Stimulated activated CD8-positive, alpha-beta memory T cell treated with anti-CD3 and anti-CD28 coated beads, Interleukin-2, amount 100 ng/mL, for 1 hour (primary cell): ENCODE measurements at places on chromosomes 6 and 20.

- DNase-seq, result no peak
These were observed 912 bp downstream of the EYA4 start for GRCh38 chr6:133241901-133242636.

- no peak for DNase-seq
These were observed 244.6 kb downstream of the ESR1 start for GRCh38 chr6:152052061-152052460.

- peak; percentile 4 for DNase-seq
These were observed 175.6 kb upstream of the PDE7B start for GRCh38 chr6:135675862-135676261.

DNA sequence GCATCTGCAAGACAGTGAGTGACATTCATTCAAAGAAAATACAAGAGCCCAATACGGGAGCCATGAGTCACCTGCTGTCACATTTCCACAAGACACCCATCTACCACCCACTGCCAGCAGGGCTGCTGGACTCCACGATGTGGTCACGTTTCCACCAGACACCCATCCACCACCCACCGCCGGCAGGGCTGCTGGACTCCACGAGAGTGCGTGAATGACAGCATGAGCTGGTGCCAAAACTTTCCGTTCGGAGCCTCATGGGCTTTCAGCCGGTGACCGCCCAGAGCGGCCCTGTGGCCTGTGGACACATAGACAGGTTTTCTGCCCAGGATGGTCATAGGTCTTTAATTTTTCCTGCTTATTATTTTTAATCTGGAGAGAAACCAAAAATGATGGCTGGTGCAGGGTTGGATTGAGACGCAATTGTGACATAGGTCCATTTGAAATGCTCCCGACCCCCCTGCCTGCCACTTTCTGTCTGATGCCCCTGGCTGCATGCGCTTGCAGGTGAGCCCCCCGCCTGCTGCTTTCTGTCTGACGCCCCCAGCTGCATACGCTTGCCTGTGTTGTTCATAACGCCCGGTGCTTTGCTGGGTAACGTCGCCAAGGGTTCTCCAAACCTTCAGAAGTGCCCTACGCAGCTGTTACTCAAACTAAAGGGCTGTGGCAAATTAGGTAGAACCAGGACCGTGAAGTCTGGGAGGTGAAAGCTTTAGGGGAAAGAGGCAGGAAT, 59.1 kb upstream of the SMOC2 start:
- no peak for DNase-seq

- no peak for DNase-seq
These were observed 14.2 kb downstream of the NHSL1 start for GRCh38 chr6:138485005-138485545.

- DNase-seq, result no peak
These were observed 98.6 kb upstream of the RIN2 start for GRCh38 chr20:19659448-19659847.

DNA sequence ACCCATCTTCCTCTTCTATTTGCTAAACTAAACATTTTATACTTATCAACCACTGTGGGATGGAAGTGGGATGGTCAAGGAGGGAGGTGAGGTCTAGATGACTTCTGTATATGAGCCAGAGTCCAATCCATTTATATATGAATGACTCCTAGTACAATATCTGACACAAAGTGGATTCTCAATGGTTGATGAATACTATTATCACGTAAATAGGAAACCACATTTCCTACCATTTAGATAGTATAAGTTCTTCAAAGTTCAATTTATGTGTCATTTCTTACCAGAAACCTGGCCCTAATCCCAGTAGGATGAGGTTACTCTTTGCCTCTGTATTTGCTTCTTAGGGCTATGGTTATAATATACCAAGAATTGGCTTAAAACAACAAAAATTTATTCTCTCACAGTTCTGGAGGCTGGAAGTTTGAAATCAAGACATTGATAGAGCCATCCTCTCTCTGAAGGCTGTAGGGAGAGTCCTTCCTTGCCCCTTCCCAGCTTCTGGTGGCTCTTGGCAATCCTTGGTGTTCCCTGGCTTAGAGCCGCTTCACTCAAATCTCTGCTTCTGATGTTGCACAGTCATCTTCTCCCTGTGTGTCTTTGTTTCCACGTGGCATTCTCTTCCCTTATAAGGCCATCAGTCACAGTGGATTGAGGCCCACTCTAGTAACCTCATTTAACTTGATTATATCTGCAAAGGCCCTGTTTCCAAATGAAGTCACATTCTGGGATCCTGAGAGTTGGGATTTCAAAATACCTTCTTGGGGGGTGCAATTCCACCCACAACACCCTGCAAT, 41.0 kb upstream of the RAB23 start:
- no peak for DNase-seq

- no peak for DNase-seq
These were observed 175.4 kb upstream of the ZNF217 start for GRCh38 chr20:53769041-53769440.

DNA sequence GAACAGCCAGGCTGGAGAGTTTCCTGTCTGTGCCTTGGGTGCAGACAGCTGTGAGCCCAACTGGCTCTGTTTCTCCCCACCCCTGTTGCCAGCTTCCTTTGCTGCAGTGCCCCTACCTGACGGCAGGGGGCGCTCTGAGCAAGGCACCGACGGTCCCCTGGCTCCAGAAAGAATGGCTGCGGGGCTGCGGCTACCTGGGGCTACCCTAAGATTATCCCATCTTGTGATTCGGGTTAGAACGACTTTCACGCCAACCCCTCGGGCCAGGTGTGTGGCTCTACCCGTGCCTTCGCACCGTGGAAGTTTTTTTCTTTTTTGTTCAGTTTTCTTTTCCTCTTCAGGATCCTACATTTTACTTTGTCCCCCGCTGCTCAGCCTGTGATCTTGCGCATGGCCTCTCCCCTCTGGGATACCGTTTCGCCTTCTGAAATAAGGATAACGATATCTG, 33.4 kb upstream of the AAR2 start:
- peak; percentile 58 for DNase-seq

DNA sequence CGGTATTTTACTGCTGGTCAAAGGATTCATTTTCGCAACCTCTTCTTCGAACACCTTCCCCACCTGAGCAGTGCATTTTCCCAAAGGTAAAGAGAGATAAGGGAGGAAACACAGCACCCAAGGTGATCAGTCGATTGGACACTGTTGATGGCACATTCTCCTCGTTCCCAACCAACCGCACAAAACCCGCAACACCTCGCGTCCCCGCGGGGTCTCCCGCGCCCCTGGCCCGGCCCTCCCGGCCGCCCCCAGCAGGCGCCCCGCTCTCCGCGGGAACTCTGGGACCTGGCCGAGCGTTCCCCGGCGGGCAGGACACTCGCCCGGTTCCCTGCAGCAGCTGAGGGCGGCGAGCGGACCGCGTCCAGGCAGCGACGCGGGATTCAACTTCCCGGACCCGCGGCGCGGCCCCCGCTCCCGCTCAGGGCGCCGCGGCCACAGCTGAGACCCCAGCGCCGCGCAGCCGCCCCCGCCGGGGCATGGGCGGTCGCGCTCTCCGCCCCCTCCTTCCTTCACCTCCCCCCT, 506 bp downstream of the RGS17 start:
- DNase-seq, result no peak

GRCh38 chr20:4283016-4283415, 267.7 kb upstream of the RNF24 start:
- no peak for DNase-seq

DNA sequence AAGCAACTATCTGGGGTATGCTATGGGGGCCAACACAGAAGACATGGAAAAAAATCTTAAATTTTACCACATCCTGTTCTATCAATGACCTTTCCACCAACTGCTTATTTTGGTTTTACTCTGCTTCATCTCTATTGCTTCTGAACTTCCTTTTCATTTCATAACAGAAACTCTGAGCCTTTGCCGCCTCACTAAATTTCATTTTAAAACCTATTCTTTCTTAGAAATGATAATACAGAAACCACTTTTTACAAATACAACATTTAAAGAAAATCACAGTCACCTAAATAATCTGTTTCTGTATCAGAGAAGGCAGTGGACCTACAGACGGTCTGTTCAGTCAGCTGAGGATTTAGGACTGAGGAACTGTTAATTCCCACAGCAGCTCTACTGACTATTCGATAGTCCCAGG, 117.5 kb downstream of the KCNQ5 start:
- DNase-seq, result no peak

GRCh38 chr20:6680854-6681253, 86.6 kb upstream of the BMP2 start:
- DNase-seq, result no peak

DNA sequence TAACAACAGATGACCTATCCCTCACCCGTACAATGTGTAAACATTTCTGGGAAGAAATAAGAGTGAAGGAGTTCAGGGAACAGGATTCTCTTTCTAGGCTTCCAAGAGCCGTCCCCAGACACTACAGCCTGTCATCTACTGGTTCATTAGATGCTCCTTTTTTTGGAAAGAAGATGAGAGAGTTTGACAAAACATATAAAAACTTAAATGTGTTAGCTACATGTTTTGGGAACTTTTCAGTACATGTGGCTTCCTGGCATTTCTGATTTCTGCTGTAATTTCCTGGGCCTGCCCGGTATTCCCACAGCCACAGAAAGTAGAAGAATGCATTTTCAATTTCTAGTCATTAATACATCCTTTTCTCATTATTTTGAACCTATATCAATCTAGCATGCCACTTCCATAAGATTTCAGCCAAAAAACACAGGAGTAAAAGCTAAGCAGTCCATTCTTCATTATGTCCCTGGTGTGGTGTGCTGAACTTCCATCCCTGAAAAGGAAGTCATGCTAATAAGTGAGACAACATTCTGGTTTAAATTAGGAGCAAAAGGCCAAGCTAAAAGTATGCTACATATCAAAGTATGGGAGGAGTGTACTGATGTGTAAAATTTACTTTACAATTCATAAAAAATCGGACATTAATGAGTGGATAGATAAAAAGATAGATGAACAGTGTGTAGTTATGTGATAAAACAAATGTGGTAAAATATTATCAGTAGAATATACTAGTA, 198.2 kb downstream of the WDR27 start:
- DNase-seq, result no peak

- DNase-seq, result no peak
These were observed 126.0 kb upstream of the ADGRF1 start for GRCh38 chr6:47168180-47168579.

- DNase-seq, result no peak
These were observed 38.5 kb downstream of the PXDC1 start for GRCh38 chr6:3712827-3713665.

DNA sequence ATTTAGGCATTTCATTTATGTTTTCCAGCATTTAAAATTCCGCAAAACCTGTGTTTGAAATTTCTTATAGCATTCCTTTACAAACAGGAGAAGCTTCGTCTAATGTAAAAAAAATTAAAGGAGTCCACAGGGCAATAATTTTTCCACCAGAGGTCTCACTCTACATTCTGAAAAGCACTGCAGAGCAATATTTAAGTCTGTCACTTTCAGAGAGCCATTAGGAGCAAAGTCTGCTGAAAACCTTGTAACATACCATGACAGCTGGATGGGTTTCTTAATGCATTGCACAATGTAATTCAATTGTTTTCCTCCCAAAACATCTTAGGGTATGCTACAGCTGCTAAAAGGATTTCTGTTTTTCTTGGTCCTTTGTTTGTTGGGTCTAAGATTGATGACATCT, 18.0 kb downstream of the BAG2 start:
- DNase-seq, result no peak

DNA sequence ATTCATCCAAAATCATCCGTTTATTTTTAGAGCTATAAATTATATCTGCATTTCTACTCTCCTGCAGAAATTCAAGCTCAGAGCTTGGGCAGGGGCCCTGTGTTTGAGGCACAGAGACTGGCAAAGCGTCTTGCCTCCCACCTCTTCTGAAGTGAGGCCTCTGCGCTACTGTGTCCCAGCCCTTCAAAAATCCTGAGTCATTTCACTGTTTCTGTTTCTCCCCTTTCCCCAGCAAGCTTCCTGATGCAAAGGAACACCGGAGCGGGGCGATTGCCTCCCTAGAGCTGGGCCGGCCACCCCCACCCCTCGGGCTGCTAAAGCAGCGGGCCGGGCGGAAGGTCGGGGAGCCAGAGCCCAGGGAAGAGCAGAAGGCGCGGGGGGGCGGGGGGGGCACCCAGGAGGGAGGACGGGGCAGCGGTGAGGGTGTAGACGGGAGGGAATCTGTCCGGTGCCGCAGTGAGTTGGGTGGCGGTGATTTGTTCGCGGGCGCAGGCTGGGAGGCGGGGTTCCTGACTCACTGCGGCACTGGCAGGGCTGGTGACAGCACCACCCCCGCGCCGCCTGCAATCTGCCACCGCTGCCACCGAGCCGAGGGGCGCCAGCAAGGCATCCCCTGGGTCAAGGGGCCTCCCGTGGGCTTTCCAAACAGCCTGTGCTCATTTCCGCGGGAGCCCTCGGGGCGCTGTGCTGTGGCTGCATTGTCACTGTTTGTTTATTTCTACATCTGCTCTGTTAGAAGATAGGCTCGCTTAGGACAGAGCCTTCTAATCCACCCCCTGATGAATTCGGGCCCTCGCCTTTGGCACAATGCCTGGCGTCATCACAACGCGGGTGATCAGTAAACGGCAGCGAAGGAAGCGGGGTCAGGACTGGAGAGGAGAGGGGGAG, 46.5 kb upstream of the SNAP25 start:
- no peak for DNase-seq

DNA sequence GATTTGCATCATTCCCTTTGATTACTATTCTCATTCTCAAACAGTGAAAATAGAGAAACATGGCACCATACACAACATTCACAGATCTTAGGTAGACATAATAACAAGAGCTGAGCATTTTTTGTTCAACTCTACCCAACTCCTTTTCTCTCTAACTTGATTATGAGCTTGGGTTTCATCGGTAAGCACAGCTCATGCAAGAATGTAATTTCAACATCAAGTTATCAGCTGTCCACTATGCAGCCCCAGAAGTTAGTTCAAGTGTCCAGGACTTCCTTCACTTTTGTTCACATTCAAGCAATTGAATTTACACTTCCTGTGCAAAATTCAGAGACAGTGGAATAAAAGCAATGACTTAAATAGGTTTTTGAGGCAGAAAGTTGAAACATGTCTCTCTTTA, 297.7 kb upstream of the SASH1 start:
- DNase-seq, result no peak

DNA sequence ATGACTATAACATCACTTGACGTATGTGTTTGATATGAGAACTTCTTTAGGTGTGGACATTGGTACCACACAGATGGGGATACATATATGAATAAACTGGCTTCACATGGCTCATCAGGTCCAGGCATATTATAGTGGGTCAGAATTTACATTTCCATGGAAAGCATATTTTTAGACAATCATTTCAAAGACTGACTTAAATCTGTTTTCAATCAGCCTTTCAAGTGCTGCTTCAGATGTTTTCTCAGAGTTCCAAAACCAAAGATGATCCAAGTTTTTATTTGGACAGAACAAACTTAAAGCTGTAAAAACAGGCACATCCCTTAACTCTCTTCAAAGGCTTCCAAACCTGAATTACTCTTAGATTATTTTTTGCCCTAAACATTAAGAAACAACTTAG, 88.1 kb downstream of the PRSS35 start:
- no peak for DNase-seq

DNA sequence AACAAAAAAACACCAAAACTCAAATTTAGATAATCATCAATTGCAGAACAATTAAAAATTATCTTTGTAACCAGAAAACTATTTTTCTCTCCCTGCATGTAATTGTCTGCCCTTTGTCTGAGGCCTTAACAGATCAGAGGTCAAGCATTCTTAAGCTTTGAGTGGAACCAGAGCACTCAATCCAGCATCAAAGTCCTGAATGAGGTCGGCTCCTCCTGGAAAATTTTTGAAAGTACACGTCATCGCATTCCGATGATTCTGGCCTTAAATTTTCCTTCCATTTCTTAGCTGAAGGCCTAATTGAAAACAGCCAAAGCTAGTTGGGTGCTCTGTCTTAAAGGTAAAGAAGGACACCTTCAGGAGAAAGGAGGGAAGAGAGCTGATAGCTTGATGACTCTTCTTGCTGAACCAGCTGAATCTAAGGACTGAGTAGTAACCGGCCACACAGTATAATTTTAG, 510.2 kb upstream of the SULF2 start:
- no peak for DNase-seq

GRCh38 chr6:17280552-17281090, 540 bp upstream of the RBM24 start:
- DNase-seq, result no peak
